ENCODE measurements at places on chromosomes 1 and 21.

DNA sequence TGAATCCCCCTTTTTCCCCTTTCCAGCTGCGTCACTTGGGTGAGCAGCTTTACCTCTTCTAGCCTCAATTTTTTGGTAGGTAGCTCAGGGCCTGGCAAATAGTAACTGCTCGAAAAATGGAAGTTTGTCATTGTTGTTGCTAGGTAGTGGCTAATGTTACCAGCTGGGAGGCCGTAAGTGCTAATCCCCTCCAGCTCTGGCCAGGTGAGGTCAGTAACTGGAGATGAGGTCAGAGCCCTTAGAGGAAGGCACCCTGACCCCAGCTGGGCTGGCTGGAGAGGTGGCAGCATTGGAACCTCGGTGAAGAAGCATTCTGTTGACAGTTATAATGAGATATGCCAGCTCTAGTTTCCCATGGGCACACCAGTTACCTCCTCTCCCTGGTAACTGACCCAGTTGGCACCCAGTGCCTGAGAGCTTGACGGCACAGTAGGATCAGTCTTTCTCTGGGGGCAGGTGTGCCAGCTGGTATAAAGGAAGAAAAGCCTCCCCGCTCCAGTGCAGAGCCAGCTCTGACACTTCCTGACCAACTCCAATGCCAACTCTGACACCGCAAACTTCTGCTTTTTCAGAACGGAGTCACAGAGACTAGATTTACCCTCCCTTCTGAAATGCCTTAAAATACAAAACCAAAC lies 35.0 kb upstream of the SLC2A1 start:
- DNase-seq: no peak

- DNase-seq: no peak
Observed at GRCh38 chr1:6109688-6110087, 64.0 kb downstream of the KCNAB2 start.

GRCh38 chr1:104248385-104248784 lies 498.7 kb downstream of the AMY1C start:
- DNase-seq: no peak

GRCh38 chr1:6177681-6178380 lies 2.3 kb downstream of the CHD5 start:
- DNase-seq: no peak

GRCh38 chr1:232629250-232630046 lies 485 bp downstream of the SIPA1L2 start:
- DNase-seq: peak; percentile 3

DNA sequence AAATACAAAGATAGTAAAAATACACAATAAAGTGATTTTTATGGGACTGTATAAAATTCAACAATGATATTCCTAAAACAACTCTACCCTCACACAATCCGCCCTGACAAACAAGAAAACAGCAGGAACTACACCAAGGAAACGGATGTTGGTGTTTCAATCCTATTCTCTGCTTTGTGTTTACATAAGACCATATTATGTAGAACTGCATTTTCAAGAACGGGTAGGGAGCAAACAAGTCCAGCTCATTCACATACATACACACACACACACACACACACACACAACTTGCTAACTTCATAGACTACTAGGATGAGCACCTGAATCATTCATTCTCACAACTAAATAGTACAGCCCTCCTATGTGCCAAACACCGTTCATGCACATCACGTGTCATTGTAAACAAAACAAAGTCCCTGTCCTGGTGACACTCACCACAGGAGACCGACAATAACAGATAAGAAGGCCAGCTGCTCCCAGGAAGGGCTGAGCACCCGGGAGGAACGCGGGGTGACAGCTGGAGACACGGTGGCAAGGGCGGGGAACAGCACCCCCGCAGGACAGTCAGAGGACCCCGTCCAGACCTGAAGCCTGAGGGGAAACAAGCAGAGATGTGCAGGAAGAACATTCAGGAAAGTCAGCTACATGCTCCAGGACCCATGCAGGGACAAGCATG lies 43.0 kb downstream of the NPHP4 start:
- DNase-seq: no peak

DNA sequence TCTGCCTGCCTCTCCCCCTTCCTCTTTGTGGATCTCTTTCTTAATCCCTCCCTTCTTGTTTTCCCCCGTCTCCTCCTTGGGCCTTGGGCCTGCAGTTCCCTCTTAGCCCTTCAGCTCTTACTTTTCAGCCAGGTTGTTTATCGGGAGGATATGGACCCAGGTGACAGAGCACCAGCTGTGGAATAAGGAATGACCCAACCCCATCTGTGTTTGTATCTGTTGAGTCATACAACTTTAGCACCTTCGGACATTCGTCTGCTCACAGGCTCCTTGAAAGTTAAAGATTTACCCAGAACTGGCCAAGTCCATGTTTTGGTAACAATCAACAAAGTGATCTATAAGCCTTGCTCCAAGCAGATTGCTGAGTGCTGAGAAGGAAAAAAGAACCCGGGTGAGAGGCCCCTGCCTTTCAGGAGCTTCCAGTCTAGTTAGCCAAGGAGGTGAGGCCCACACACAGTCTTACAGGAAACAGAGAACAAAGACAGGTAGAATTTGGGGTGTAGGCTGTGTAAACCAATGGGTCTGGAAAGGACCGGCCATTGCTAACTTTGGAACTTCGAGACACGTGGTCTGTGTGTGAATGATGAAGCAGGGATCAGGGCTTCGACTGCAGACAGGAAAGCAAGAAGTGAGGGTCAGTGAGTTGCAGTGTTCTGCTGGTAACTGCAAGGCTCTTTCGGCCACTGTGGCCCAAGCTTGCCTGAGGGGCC lies 66.7 kb upstream of the F3 start:
- no peak for DNase-seq

- no peak for DNase-seq
Observed at GRCh38 chr1:37161171-37161570, 126.9 kb upstream of the GRIK3 start.

DNA sequence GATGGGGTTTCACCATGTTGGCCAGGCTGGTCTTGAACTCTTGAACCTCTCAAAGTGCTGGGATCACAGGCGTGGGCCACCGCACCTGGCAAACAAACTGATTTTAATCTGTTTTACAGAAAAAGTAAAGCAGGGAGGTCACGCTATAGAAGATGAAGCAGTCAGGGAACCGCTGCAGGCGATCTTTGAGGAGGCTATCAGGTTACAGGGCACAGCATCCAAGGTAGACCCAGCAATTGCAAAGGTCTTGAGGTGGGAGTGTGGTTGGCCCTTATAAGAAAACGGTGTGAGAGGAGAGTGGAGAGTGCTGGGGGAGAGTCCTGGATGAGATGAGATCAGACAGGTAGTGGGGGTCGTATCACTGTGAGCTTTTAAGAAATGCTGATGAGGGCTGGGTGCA lies 2.6 kb upstream of the TMCO4 start:
- no peak for DNase-seq

- no peak for DNase-seq
Observed at GRCh38 chr21:42171091-42172053, 47.6 kb upstream of the ABCG1 start.

DNA sequence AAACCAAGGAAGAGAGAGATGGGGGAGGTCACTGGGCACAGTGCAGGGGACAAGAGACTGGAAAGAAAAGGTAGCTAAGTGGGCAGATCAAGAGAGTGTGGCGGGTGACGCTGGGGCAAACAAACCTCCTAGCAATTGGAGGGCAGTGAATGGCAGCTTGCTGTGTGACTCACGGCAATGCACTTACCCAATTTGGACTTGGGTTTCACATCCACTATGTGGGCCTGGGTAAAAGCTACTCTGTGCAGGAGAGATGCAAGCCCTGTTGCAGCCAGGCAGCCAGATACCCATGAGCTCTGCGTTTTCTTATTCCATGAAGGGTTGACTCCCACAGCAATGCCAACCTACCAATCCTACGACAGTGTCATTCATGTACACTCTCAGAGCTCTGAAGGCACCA lies 9.5 kb downstream of the PLXNA2 start:
- no peak for DNase-seq

GRCh38 chr1:5640845-5641244 lies 351.4 kb downstream of the NPHP4 start:
- no peak for DNase-seq

GRCh38 chr1:34013958-34014737 lies 150.3 kb downstream of the HMGB4 start:
- DNase-seq: no peak

- no peak for DNase-seq
Observed at GRCh38 chr1:101002551-101002950, 23.0 kb downstream of the DPH5 start.

GRCh38 chr1:7303554-7304317 lies 467.4 kb upstream of the VAMP3 start:
- DNase-seq: no peak

DNA sequence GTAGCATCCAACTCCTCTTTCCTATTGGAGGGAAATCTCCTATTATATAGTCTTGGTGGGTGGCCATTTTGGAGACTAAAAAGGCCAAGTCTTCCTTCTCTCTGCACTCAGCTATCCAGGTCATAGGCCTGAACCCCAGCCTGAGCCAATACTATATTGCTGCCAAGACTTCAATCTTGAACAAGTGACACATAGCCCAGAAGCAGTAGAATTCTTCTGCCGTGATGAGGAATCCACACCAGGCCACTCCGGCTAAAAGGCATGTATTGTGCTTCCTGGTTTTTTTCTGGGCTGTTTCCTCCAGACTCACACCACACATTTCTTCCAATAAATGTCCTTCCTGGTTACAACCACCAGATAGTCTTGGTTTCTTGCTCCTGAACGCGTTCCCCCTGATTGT lies 43.0 kb downstream of the ATF3 start:
- DNase-seq: no peak

- DNase-seq: peak; percentile 65
Observed at GRCh38 chr1:184843732-184844495, 89.3 kb upstream of the EDEM3 start.

DNA sequence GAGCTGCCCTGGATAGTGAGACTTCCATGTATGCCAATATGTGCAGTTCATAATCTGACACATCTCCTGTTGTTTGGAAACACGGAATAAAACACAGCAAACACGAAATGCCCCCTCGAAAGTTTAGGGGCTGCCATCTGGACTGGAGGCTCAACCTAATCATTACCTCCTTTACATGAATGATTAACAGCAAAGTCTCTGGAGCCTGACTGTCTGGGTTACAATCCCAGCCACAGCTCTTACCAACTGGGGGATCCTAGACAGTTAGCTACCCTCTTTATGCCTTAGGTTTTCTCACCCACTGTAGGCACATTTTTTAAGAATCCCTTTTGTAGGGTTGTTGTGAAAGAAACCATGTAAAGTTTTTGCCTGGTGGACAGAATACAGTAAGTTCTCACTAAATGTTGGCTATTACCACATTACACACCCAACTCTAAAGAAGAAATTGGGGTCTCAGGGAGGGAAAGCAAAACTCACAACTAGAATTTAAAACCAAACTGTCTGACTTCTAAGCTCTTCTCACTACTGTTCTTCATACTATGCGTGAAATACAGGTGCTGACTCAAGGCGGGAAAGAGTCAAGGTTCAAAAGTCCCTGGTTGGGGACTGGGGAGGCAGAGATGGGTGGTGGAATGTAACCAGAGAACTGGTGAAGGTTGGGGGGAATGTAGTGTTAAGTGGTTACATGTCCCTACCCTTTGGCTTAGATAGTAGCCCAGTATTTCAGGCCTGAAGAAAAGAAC lies 24.2 kb downstream of the CYP4A22 start:
- no peak for DNase-seq

GRCh38 chr1:11138952-11139351 lies 39.3 kb upstream of the EXOSC10 start:
- no peak for DNase-seq

DNA sequence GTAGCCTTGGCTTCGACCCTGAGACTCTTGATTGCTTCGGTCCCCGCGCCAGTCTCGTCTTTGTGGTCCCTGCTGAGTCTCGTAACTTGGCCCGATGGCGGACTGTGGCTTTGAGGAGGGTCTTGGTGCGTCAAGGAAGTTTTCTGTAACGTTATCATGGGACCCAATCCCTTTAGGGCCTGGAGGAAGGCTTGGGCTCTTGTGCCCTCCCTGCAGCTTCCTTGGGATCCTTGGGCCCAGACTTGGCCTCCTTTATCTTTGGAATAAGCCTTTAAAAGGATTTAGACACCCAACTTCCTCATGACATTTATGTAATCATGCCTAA lies 371 bp downstream of the ZMPSTE24 start:
- DNase-seq: no peak

- DNase-seq: no peak
Observed at GRCh38 chr1:90246069-90246468, 251.2 kb downstream of the ZNF326 start.

- no peak for DNase-seq
Observed at GRCh38 chr1:198651650-198652400, 13.0 kb downstream of the PTPRC start.

All from T-helper 9 cell (primary cell).